Adrenal gland (tissue), 19 donors: ENCODE measurements at places on chromosomes 12 and 14. TPM values are rescaled to one million over a fixed set of nuclear protein-coding genes. Genes with fewer than 3 reads are reported as not detected.

- no peaks in the 10 kb centered on the region for H3K27me3 ChIP-seq
- H3K4me3 ChIP-seq: no peak overlapping the region
- H3K4me1 ChIP-seq: no peaks in the 10 kb centered on the region
- no peaks in the 10 kb centered on the region for H3K36me3 ChIP-seq
- DNase-seq: no peak
- no peak overlapping the region for H3K27ac ChIP-seq
Observed at GRCh38 chr14:57299511-57299910, 30.7 kb downstream of the AP5M1 start.

The NFATC4 gene
- 112 TPM for total RNA-seq

GRCh38 chr12:47991106-47992061 is 12.9 kb downstream of the COL2A1 start:
- H3K4me1 ChIP-seq: peaks cover 12% of the 10 kb centered on the region
- H3K36me3 ChIP-seq: no peaks in the 10 kb centered on the region
- no peaks in the 10 kb centered on the region for H3K27me3 ChIP-seq
- DNase-seq: no peak
- no peak overlapping the region for H3K4me3 ChIP-seq
- no peak overlapping the region for H3K27ac ChIP-seq

DNA sequence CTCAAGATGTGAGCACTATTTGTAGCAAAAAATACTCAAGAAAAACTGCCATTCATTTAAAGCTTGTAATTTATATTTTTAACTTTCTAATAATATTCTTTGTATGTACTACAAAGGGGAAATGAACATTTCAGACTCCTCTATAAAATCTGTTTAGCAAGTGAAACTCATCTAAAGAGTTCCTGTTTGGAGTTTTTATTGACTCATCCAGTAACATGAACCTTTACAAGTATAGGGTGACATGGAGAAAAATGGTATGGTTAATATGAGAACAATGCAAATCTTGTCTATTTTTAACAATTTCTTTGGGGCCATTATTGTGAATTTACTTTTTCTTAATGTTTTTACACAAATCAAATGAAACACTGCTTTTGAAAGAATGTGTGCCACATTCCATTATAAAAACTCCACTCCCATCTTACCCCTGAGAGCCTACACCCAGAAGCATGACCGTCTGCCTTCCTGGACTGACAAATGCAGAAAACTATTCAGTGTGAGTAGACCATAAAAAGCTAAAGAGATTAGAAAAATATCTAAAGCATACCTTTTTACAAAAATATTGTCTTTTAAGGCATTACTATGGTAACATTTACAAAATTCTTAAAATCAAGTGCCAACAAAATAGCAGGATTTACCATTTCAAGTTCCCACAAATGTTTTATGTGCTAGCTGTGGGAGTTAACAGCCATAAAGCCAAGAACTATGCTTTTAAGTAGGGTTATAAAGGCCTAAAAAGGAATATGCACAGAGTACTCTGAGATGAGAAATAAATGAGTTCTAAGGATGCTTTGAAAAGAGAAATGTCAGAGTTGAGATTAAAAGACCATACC is 144.0 kb downstream of the ADAMTS20 start:
- H3K36me3 ChIP-seq: no peaks in the 10 kb centered on the region
- H3K4me1 ChIP-seq: no peaks in the 10 kb centered on the region
- DNase-seq: no peak
- no peaks in the 10 kb centered on the region for H3K27me3 ChIP-seq
- no peak overlapping the region for H3K4me3 ChIP-seq

- no peak overlapping the region for H3K27ac ChIP-seq
- no peaks in the 10 kb centered on the region for H3K27me3 ChIP-seq
- DNase-seq: no peak
- H3K4me1 ChIP-seq: no peaks in the 10 kb centered on the region
Observed at GRCh38 chr12:130559806-130560205, 156.3 kb downstream of the RIMBP2 start.

The CYP46A1 gene
- total RNA-seq: 2.1 TPM

DNA sequence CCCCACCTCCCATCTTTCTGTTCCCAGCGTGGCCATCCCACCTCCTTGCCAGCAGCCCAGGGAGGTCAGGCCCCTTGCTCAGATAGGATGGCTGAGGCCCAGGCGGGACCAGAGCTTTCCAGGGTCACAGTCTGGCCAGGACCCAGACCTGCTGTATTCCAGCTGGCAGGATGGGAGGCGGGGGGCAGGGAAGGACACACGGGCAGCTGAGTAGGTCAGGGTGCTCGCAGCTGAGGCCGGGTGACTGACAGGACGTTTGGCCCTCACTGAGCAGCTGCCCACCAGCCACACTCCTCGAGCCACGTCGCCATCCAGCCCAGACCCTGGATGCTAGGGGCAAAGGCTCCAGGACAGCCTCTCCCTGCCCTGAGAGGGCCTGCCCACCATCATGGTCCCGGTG is 4.0 kb downstream of the NUDT14 start:
- no peak overlapping the region for H3K4me3 ChIP-seq
- H3K36me3 ChIP-seq: no peaks in the 10 kb centered on the region
- no peak overlapping the region for H3K27ac ChIP-seq

GRCh38 chr14:24317141-24317928 is 6.0 kb downstream of the LTB4R start:
- H3K4me1 ChIP-seq: no peaks in the 10 kb centered on the region
- H3K27me3 ChIP-seq: no peaks in the 10 kb centered on the region
- no peak overlapping the region for H3K27ac ChIP-seq
- no peak for DNase-seq
- H3K36me3 ChIP-seq: no peaks in the 10 kb centered on the region

DNA sequence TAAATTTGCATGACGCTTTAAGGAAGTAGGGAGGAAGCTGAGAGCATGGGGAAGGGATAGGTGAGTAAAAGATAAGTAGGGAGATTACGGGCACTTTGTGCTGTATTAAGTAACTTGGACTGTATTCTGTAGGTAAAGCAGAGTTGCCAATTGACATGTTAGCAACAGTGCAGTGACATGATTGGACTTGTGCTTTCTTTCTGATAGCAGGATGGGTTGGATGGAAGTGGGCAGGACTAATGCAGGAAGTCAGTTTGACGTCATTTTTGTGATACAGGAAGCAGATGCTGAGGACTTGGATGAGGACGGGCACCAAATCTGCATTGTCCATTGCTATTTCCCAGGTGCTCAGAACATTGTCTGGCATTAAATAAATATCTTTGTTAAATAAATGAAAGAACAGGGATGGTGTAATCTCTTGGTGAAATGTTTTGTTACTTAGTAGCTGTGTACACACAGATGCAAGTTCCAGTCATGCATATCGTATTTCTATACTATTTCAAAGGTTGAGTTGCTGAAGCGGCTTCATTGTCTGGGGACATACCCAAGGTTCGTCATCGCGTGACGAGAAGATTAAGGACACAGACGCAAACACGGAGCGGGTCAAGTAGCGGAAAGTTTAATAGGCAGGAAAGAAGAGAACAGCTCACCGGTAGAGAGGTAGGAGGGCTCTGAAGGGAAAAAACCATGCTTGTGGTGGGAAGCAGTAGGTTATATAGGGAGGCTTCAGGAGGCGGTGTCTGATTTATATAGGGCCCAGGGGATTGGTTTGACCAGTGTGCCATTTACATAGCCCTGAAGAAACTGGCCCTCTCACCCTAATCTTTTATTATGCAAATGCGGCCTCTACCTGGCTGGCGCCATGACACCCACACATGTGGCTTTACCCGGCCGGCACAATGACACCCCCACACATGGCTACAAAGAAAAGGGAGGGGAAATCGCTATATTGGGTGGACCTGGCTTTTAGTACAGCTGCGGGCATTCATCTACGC is 30.7 kb downstream of the GUCY2C start:
- DNase-seq: no peak
- no peak overlapping the region for H3K4me3 ChIP-seq
- H3K27me3 ChIP-seq: no peaks in the 10 kb centered on the region
- H3K27ac ChIP-seq: no peak overlapping the region

GRCh38 chr14:56814969-56815700 is 4.9 kb upstream of the OTX2 start:
- no peak overlapping the region for H3K27ac ChIP-seq
- no peaks in the 10 kb centered on the region for H3K4me1 ChIP-seq
- H3K4me3 ChIP-seq: no peak overlapping the region
- no peak for DNase-seq
- H3K27me3 ChIP-seq: peaks cover 80% of the 10 kb centered on the region

- H3K4me3 ChIP-seq: no peak overlapping the region
- no peaks in the 10 kb centered on the region for H3K27me3 ChIP-seq
- H3K36me3 ChIP-seq: no peaks in the 10 kb centered on the region
Observed at GRCh38 chr12:15214851-15215601, 6.2 kb downstream of the RERG start.

The GNB3 gene
- total RNA-seq: 2.6 TPM
